ENCODE measurements at places on chromosomes 6 and 20.
A peak's percentile ranks its signal among the peaks of the same experiment; 100 is the strongest.

GRCh38 chr20:50563133-50563944 is 53.2 kb downstream of the PTPN1 start:
- no peak for DNase-seq

- no peak for DNase-seq
Measured at GRCh38 chr6:75489025-75489424, 4.6 kb downstream of the FILIP1 start.

DNA sequence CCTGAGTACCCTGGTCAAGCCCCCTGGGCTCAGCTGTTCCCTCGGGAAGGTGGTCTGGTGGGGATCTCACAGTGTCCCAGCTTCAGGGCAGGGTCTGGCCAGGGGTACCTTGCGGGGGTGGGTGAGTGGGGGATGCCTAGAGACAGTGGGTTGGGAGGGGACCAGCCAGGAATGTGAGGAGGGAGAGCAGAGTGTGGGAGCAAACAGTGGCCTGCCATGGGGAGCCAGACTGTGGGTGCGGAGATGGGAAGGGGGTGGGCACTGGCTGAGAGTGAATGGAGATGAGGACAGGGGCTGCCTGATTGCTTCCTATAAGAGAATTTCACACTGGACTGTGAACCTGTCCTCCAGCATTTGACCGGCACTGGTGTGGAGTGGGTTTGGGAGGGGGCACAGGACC is 95.1 kb downstream of the VEGFA start:
- no peak for DNase-seq

DNA sequence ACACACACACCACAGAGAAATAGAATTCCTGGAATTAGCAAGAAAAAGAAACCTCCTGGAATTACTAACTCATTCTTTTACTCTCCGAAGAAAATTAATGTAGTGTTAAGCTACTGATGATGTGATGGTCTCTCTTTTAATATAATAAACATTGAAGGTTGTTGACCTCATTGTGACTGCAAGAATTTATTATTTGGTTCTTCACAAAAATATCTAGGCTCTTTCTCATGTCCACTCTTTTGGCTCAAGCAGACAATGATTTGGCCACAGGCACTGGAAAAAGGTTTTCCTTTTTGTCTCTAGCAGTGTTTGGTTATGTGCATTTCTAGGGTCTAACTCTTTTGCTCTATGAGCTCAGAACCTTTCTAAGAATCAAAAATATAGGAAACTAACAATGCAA is 811.9 kb downstream of the TENT5A start:
- no peak for DNase-seq

GRCh38 chr20:59231124-59231804 is 67.6 kb downstream of the ZNF831 start:
- DNase-seq, result no peak

DNA sequence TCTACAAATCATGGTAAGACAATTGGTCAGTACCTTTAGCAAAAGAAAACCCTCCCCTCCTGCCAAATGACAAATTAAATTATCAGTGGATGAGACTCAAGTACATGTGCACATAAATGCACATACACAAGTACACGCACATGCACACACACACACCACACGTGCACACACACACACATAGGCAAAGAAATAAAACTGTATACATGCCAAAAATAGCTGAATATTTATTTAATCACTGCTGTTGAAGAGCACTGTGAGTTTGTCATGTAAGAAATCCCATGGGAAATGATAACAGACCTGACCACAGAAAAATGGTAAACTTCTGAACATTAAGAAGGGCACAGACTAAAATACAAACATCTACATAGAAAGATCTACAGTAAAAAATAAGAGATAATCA is 46.6 kb upstream of the TNFAIP3 start:
- DNase-seq, result no peak

- no peak for DNase-seq
Measured at GRCh38 chr20:49825521-49826033, 12.9 kb downstream of the SLC9A8 start.

GRCh38 chr6:157106487-157106886 is 216.8 kb downstream of the TMEM242 start:
- no peak for DNase-seq

GRCh38 chr6:113732384-113732966 is 124.7 kb upstream of the MARCKS start:
- peak; percentile 78 for DNase-seq

DNA sequence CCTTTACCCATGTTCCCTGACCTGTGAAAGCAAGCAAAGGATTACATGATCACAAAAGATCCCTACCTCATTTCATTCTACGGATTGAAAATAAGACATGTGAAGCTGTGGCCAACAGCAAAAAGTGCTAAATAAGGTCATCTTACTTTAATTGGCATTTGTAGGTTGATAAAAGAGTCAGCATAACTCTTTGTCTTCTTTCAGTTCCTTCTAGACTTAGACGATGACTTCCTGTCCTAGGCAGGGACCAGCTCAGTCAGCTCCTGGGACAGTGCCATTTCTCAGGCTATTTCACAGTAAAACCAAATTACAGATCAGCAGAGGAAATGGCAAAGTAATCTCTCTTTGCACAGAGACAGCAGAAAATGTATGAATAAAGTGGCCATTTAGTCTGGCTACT is 480.7 kb downstream of the RFPL4B start:
- peak; percentile 59 for DNase-seq

GRCh38 chr6:125718109-125718508 is 31.3 kb upstream of the HEY2 start:
- DNase-seq, result no peak

DNA sequence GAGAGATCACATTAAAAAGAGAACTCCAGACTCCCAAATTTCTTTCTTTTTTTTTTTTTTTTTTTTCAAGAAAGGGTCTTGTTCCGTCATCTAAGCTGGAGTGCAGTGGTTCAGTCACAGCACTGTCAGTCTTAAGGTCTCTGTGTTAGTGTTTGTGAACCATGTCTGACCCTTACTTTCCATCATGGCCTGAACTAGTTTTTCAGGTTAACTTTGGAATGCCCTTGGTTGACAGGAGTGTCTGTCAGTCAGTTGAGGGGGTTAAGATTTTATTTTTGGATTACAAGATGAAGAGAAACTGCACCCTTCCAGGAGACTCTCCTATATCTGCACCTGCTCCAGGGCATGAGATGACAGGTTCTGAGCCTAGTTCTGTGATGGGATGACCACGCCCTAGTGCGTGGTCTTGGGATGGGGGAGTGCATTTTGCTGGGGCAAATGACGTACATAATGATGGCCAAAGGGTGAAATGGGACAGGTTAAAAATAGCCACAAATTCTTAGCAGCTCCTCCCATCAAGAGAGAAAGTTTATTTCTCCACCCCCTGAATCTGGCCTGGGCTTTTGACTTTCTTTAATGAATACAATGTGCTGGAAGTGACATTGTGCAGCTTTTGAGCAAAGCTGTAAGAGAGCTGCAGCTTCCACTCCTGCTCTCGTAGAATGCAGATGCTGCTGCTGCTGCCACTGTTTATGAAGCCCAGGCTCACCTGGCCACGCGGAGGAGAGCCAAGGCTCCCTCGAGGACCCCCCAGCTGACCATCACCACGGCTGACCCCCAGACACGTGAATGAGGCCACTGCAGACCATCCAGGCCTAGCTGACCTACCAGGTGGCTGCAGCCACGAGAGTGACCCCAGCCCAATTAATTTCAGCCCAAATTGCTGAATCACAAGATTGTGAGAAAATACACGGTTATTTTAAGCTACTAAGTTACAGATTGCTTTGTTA is 29.7 kb upstream of the FAM50B start:
- DNase-seq, result no peak

GRCh38 chr6:148657048-148657447 is 89.8 kb upstream of the UST start:
- DNase-seq, result peak; percentile 49

DNA sequence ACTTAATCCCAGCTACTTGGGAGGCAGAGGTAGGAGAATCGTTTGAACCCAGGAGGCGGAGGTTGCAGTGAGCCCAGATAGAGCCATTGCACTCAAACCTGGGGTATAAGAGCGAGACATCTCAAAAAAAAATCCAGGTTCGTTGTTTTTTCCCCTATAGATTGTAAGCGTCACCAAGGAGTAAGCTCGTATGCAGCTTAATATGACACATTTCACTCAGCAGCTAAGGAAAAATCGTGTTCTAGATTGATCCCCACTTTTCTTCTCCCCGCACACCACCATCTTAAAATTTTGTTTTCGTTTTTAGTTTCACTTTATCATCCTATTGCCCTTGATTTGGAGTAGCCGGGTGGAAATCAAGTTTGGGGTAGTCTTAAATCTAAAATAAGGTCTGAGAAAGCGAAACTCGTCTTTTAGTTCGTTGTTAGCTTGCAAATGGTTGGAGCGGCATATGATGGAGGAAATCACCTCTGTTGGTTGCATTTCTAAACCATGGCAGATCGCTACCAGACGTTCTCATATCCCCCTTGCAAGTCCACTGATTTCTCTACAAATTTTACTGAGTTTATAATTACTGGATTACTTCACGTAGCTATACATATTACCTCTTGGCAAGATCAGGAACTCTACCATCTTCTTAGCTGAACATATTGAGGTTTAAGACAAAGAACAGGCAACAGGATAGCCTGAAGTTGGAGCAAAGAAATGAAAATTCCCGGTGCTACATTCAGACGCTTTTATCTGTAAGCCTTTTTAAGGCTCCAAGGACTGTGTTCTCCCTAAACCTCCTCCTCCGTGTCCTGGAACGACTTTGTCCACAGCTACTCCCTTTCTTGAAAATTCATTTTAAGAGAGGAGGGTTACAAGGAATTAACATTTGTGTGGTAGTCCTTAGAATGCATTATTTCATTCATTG is 91.1 kb upstream of the BTN3A2 start:
- peak; percentile 15 for DNase-seq

GRCh38 chr6:109260126-109260525 is 122.1 kb downstream of the CD164 start:
- no peak for DNase-seq

- peak; percentile 31 for DNase-seq
Measured at GRCh38 chr20:5674176-5674660, 76.0 kb upstream of the SHLD1 start.

GRCh38 chr6:90136176-90136575 is 160.5 kb downstream of the BACH2 start:
- no peak for DNase-seq

DNA sequence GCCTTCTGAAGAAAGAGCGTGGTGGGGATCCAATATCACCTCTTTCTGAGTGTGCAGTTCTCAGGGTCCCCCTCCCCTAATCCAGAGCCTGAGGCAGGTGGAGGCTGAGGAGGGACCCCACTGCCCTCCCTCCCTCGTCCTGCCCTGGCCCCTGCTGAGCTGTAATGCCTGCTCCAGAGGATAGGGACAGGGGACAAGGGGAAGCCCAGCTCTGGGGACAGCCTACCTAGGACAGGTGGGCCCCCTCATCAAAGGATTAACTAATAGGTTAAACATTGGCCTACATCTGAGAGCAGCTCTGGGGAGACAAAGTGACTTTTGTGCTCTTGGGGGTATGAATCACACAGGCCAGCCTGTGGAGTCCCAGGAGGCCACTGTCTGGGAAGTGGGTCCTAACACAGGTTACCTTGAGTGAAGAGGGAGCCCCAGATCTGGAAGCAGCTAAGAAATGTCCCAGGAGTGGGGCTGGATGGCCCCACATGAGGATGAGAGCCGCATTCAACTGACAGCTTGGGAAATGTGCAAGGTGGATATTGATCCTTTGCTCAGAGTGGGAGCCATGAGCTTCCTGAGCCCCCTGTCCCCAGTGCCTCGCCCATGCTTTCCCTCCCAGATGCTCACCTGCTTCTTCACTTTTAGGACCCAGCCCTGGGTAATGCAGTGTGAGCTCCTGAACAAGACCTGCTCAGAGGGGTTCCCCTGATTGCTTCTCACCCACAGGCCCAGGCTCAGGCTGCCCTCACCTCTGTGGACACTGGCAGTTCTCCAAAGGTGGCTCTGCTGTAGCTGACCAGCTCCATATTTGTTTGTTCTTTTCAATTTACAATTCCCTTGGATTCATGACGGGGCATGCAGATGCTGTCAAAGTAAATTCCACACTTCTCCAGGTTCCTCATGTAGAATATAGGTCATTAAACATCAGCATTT is 17.8 kb upstream of the CST9L start:
- no peak for DNase-seq

DNA sequence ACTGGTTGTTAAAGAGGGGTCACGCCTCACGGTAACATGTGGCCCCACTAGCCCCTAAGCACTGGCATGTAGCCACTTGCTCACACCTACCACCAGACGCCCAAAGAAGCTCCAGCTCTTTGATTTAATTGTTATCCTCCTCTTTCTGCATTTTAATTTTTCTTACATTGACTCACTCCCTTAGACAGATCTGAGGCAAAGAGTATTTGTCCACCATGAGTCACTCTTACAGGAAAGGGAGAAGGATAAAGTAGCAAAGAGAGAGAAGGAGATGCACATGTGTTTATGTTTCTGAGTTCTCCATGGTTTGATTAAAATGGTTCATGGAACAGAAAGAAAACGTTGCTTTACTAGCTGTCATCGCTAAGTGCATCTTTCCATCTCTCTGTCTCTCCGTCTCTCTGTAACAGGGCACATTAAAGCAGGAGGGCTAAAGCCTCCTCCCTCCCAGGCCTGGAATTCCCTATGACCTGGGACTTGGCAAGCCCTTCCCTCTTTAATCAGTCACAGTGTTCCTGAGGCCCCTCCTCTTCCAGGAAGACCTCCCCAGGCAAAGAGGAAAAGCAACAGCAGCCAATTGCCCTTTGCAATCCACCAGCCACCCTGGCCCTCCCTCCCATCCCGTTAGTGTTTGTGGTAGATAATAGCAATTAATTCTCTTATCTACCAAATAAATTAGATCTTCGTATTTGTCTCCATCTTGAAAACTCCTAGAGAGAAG is 112.8 kb upstream of the TSHZ2 start:
- DNase-seq, result no peak

All from globus pallidus (tissue), 1 donor.